ENCODE measurements at places on chromosomes 4 and X.
A peak's percentile ranks its signal among the peaks of the same experiment; 100 is the strongest.

- H3K4me1 ChIP-seq = no peaks in the 10 kb centered on the region
- H3K27ac ChIP-seq = no peak overlapping the region
- H3K27me3 ChIP-seq = no peaks in the 10 kb centered on the region
These were observed 168.5 kb upstream of the MXRA5 start for GRCh38 chrX:3514996-3515395.

DNA sequence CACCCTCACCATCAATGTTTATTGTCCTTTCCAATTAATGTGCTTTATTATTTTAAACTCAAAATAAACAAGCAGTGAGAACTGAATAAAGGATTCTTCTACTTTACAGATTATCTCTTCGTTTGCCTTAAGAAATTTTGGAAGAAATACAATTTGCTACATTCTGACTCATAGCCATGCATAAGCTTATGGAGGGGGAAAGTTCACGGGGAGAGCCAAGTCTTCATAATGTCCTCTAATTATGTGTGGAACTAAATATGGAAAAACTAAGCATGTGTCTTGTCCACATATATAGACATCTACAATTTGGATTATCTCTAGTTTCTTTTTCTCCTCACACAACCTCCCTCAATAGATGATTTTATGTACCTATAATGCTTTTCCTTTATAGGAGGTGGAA lies 17.5 kb downstream of the CXCL13 start:
- H3K27me3 ChIP-seq = peaks cover 14% of the 10 kb centered on the region
- H3K4me3 ChIP-seq = no peak overlapping the region
- H3K27ac ChIP-seq = no peak overlapping the region
- no peaks in the 10 kb centered on the region for H3K36me3 ChIP-seq
- DNase-seq = no peak

- peaks cover 26% of the 10 kb centered on the region for H3K27me3 ChIP-seq
- no peaks in the 10 kb centered on the region for H3K4me1 ChIP-seq
- H3K27ac ChIP-seq = no peak overlapping the region
- no peak overlapping the region for H3K4me3 ChIP-seq
These were observed 13.4 kb downstream of the PJA1 start for GRCh38 chrX:69151866-69152284.

DNA sequence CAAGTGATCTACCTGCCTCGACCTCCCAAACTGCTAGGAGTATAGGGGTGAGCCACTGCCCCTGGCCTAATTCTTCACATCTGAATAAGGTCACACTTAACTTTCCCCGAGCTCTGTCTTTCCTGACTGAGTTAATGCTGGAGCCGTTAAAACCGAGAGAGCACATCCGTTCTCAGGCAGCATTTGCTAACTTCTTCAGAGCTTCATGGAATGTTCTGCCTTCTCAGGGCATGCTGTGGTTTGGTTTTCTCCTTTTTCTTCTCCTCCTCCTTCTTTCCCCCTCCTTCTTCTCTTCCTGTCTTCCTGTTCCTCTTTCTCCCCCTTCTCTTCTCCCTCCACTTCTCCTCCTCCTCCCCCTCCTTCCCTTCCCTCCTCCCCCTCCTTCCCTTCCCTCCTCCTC lies 119.9 kb downstream of the ASMT start:
- H3K4me1 ChIP-seq = peaks cover 2% of the 10 kb centered on the region
- no peak overlapping the region for H3K27ac ChIP-seq
- H3K36me3 ChIP-seq = peaks cover 2% of the 10 kb centered on the region
- no peak overlapping the region for H3K4me3 ChIP-seq
- no peaks in the 10 kb centered on the region for H3K27me3 ChIP-seq

- no peak overlapping the region for H3K4me3 ChIP-seq
- no peak overlapping the region for H3K27ac ChIP-seq
- DNase-seq = no peak
- H3K4me1 ChIP-seq = peaks cover 11% of the 10 kb centered on the region
These were observed 72.9 kb downstream of the WDR44 start for GRCh38 chrX:118418811-118419251.

DNA sequence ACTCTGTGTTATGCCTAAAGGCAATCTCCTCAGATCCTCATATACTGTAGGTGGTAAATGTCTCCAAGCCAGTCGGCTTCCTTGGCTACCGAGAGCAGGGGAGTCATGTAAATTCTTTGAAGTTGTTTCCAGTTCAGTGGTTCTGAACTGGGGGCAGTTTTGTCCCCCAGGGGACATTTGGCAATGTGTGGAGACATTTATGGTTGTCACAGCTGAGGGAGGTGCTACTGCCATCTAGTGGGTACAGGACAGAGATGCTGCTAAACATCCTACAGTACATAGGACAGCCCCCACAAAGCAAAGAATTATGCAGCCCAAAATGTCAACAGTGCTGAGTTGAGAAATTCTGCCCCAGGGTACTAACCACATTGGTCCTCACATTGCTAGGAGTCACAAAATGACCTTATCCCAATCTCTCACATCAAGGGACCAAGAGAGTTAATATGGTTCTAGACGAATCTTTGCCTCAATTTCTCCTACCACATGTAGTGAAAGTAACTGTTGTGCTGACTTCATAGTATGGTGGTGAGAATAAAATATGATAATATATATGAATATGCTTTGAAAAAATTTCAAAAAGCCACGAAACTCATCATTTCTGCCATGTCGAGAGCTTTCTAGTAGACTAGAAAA lies 104.4 kb upstream of the ARHGAP24 start:
- peak; percentile 41 for DNase-seq
- H3K4me1 ChIP-seq = peaks cover 21% of the 10 kb centered on the region
- H3K27me3 ChIP-seq = peaks cover 8% of the 10 kb centered on the region
- peaks cover 7% of the 10 kb centered on the region for H3K36me3 ChIP-seq
- H3K27ac ChIP-seq = peak overlapping the region; percentile 79
- H3K4me3 ChIP-seq = peak overlapping the region; percentile 53

GRCh38 chr4:75830906-75831305 lies 71.3 kb downstream of the PPEF2 start:
- H3K4me1 ChIP-seq = no peaks in the 10 kb centered on the region
- no peaks in the 10 kb centered on the region for H3K36me3 ChIP-seq
- H3K4me3 ChIP-seq = no peak overlapping the region
- DNase-seq = no peak
- H3K27me3 ChIP-seq = no peaks in the 10 kb centered on the region

DNA sequence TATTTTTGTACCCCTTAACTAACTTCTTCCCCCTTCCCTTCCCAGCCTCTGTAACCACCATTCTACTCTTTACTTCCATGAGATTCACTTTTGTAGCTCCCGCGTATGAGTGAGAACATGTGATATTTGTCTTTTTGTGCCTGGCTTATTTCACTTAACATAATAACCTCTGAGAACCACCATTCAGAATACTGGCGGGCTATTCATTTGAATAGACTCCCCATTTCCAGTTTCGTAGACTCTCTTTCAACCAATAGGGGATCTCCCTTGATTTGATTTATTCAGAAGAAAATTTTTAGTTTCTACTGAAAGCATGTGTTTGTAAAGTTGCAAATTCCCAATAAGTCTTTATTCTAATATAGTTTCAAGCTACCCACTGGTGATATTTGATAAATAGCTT lies 117.2 kb downstream of the GATB start:
- H3K4me3 ChIP-seq = no peak overlapping the region
- H3K27me3 ChIP-seq = peaks cover 7% of the 10 kb centered on the region
- no peak for DNase-seq
- H3K27ac ChIP-seq = no peak overlapping the region
- no peaks in the 10 kb centered on the region for H3K36me3 ChIP-seq

DNA sequence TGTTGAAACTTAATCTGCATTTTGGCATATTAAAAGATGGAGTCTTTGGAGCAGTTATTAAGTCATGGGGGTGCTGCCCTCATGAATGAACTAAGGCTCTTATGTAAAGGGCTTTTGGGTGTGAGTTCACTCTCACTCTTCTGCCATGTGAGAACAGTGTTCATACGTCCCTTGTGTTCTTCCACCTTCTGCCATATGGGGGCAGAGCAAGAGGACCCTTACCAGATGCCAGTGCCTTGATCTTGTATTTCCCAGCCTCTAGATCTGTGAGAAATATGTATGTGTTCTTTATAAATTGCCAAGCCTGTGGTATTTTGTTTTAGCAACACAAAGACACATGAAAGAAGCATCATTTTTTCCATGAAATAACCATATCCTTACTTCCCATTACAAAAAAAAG lies 213.9 kb downstream of the SPOCK3 start:
- H3K36me3 ChIP-seq = no peaks in the 10 kb centered on the region
- DNase-seq = no peak
- no peak overlapping the region for H3K4me3 ChIP-seq
- H3K27ac ChIP-seq = no peak overlapping the region

- peaks cover 33% of the 10 kb centered on the region for H3K27me3 ChIP-seq
- H3K36me3 ChIP-seq = no peaks in the 10 kb centered on the region
- no peak overlapping the region for H3K27ac ChIP-seq
- DNase-seq = no peak
- H3K4me3 ChIP-seq = no peak overlapping the region
These were observed 29.7 kb upstream of the PPP2R2C start for GRCh38 chr4:6502147-6502546.

GRCh38 chrX:122880952-122881351 lies 303.1 kb upstream of the GRIA3 start:
- no peak for DNase-seq
- H3K36me3 ChIP-seq = no peaks in the 10 kb centered on the region
- no peaks in the 10 kb centered on the region for H3K4me1 ChIP-seq
- no peak overlapping the region for H3K4me3 ChIP-seq

DNA sequence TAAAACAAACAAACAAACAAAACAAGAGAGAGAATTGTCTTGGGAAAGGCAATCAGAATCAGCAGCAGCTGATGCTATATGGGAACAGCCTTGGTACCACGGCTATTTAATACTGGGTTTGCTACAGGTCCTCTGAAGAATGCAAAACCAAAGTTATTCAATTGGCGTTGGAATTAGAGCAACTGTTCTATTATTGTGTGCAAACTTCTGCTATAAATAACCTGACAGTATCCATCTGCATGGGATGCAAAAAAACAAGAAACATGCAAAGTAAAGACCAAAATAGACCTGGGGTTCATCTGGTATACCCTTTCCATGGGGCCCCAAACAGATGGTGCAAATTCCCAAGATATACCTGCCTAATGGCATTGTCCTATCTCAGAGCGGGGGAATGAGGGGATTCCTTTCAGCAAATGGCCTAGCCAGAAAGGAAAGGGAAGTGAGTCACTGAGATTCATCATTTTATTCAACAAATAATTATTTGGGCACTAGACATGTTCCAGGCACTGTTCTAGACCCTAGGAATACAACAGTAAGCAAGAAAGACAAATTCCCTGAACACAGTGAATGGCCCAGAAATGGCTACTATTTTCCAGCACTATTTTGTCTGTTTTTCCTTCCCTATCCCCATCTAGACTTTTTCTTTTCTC lies 268.9 kb downstream of the FBXW7 start:
- H3K27ac ChIP-seq = no peak overlapping the region
- H3K27me3 ChIP-seq = no peaks in the 10 kb centered on the region
- H3K4me1 ChIP-seq = no peaks in the 10 kb centered on the region
- no peaks in the 10 kb centered on the region for H3K36me3 ChIP-seq

DNA sequence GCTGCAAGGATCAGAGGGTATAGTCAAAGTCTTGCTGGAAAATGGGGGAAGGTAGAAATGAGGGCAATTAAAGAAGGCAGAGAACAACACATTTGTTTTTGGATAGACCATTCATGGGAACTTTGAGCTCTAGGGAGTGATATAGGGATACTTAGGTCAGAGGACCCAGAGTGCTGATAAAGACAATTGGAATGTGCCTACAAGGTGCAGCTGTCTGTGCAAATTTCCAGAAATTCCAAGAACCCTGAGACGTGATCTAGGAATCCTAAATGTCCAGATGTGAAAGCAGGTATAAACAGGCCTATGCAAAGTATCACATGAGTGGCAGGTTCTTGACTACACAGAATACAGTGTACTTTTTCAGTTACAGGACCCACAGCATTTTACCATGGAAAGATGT lies 24.2 kb downstream of the FNIP2 start:
- H3K4me3 ChIP-seq = no peak overlapping the region
- H3K27me3 ChIP-seq = peaks cover 74% of the 10 kb centered on the region
- no peaks in the 10 kb centered on the region for H3K36me3 ChIP-seq
- no peaks in the 10 kb centered on the region for H3K4me1 ChIP-seq
- DNase-seq = no peak

DNA sequence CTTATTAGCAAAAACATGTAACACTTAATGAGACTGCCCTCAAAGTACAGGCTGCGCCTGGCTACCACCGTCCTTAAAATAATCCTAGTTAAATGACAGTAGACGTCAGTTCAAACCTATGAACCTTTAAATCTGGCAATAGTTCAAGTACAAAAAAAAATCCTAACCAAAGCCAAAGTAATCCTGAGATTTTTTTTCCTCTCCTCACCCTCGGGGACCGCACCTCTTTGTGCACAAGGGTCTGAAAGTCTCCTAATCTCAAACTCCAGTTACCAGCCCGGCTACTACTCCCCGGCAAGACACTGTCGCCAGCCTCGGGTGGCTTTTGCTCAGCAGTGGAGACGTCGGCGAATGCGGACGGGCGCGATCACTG lies 439 bp downstream of the SEC31A start:
- H3K4me3 ChIP-seq = peak overlapping the region; percentile 92
- peak overlapping the region; percentile 98 for H3K27ac ChIP-seq
- H3K27me3 ChIP-seq = no peaks in the 10 kb centered on the region
- peaks cover 22% of the 10 kb centered on the region for H3K4me1 ChIP-seq
- peaks cover 8% of the 10 kb centered on the region for H3K36me3 ChIP-seq

DNA sequence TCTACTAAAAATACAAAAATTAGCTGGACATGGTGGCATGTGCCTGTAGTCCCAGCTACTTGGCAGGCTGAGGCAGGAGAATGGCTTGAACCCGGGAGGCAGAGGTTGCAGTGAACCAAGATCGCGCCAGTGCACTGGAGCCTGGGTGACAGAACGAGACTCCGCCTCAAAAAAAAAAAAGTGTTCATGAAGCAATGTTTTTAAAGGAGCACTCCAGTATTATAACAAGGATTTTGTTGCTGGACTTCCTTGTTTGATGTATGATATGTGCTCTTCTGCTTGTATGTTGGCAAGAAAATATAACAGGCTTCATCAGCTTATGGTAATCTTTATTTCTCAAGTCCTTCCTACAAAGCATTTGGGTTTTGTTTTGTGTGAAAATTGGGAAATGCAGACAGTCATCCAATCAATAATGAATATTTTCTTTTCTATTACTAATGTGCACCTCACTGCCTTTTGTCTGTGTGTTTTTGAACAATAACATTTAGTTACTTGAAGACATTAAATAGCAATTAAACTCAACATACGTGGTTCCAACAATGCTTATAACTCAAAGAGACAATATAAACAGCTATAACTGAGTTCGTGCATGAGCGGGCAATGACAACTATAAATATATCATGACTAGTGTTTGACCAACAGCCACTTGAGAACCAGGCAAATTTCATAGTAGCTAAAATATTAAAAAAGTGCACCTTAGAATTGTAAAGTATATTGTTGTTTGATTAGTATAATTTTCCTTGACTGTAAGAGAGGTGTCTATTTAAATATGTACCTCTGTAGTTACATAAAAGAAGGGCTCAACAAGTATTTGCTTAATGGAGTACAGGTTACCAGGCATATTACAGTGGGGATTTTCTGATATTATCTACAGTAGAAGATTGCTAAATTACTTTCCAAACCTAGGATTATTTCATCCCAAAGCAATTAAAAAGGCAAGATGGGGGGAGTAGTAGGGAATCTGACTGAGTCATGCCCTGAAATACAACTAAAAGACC lies 210.7 kb downstream of the PPP3CA start:
- H3K4me1 ChIP-seq = peaks cover 72% of the 10 kb centered on the region
- peak overlapping the region; percentile 60 for H3K4me3 ChIP-seq
- H3K36me3 ChIP-seq = peaks cover 10% of the 10 kb centered on the region
- DNase-seq = no peak
- H3K27ac ChIP-seq = peak overlapping the region; percentile 73

GRCh38 chrX:12814420-12814819 lies 23.2 kb downstream of the PRPS2 start:
- H3K27me3 ChIP-seq = no peaks in the 10 kb centered on the region
- H3K27ac ChIP-seq = peak overlapping the region; percentile 38
- DNase-seq = peak; percentile 39
